ENCODE measurements at places on chromosomes 2 and 18.

- no peak for DNase-seq
Observed at GRCh38 chr2:112253261-112253815, 1.5 kb downstream of the ZC3H8 start.

- no peak for DNase-seq
Observed at GRCh38 chr2:144470334-144470733, 49.6 kb downstream of the ZEB2 start.

DNA sequence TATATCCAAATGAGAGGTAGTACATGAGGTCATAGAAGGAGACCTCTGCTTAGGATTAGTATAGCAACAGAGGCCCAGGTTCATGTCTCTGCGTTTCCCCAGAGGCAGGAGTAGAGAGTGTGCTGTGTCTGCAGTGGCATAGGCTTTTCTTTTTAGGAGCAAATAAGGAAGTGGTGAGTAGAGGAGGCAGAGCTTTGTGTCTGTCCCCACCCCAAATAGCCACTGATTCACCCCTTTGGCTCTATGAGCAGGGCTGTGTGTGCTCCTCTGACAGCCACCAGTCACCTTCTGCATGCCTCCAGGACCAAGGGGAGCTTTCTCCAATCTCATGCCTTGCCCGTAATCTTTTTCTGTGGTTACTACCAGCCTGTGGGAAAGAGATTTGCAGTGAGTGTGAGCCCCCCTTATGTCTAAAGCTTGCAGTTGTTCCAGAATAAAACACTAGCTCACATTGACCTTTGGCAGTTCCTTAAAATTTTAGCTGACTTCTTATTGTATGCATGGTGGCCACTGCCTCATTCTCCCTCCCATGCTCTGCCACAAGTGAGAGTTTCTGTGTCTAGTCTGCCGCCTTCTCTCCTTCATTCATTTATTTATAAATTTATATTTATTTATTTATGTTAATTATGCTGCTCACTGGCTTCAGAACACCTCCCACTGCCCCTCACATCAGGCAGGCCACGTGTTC is 23.5 kb upstream of the ELAC1 start:
- DNase-seq: no peak

DNA sequence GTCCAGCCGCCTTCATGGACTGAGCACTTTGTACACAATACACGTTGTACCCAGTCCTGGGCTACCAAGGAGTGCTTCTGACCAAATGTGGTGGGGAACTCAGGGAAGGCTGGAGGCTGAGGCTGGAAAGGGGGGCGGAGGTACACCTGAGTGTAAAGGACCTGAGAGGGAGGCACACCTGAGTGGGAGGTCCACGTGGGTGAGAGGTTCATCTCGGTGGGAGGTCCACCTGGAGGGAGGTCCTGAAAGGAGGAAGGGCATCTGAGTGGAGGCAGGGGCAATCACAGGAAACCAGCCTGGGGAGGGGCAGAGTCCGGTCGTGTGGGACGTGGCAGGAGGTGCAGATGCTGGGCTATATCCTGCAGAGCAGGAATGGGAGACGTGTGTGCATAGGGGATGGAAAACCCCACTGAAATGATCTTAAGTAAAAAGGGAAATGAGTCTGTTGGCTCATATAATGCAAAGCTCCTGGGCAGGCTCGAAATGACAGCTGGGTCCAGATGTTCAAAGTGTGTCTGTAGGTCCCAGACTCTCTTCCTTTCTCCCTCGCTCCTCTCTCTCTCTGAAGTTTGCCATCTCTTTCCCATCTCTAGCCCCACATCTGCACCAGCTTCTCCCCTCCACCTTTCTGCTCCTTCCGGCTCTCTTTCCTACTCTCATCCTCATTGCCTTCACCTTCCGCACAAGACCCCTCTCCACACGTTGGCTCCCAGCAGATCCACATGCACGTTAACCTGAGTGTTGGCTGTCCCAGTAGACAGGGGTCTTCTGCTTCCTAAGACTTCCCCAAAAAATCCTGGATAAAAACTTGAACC is 137.7 kb downstream of the PXDN start:
- no peak for DNase-seq

DNA sequence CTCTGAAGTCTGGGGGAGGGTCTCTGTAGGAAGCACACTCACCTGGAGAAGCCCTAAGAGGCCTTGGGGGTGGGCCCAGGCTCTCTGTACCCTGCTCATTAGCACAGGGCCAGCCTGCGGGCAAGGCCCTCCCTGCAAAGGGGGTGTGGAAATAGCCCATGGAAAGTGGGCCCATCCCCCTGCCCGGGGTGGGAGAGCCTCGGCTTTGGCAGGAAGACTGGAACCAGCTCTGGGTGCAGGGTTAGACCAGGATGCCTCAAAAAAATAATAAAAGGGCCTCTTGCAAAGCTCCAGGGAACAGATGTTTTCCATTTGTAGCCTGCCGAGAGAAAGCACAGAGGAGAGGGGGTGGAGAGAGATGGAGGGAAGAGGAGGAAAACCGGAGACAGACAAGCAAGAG is 98.7 kb downstream of the STPG4 start:
- no peak for DNase-seq

- no peak for DNase-seq
Observed at GRCh38 chr18:31553800-31554199, 37.9 kb upstream of the TTR start.

DNA sequence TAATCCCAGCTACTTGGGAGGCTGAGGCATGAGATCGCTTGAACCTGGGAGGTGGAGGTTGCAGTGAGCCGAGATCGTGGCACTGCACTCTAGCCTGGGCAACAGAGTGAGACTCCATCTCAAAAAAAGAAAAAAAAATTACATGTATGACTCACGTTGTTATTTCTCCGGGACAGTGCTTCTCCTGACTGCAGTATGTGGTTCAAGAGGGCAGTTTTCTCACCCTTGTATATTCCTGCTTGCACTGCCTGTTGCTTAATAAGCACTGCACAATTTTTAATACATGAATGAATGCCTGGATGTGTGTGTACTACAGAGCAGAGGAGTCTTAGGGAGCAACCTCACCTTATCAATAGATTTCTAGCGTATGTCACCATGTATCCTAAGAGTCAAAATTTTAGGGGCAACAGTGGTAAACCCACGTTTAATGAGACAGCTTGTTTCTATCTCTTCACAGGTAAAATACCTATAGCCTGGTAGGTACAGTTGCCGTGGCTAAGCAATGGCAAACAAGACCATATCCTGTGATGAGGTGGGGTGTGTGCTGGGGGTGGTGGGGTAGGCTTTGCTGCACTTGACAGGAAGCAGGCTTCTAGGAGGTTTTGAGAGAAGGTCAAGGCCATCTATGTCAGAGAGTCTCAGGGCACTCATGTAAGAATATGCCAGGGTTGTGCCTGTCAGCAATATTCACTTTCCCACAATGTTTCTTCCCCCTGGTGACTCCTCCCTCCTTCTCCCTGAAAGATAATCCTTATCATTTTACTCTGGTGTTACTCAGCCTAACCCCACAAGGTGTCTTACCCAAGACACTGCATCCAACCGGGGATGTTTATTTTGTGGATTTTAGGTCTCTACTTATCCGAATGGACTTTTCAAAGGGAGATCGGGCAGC is 36.9 kb upstream of the MEX3C start:
- no peak for DNase-seq

DNA sequence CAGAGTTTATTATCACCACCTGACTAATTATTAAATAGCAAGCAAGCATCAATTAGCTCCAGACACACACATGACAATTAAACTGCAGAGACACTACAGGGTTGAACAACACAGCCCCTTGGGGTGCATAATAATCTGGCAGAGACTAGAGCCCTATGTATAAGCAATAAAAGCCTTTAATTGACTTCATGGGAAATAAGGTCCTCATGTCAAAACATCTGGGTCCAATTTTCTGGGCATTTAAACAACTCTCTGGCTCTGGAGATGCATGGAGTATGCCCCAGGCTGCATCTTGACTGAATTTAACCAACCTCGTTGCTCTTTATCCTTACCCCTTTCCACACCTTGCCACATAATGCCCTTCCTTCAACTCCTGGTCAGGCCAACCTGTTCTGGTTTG is 270.7 kb upstream of the THUMPD2 start:
- no peak for DNase-seq

DNA sequence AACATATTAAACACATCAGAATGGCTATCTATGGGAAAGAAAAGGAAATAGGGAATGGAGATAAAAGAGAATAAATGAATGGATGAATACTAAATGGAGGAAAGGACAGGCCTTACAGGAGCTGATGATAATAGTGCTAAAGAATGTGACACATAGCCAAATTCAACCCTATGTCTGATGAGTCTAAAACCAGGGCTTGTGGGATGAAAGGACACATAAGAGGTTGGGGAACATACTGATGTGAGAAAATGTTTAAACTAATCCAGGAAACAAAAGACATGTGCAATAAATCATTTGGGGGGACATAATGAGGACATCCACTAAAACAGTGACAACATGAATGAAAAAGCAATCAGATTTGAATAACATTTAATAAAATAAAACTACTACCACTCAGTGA is 120.0 kb downstream of the DYM start:
- DNase-seq: no peak

DNA sequence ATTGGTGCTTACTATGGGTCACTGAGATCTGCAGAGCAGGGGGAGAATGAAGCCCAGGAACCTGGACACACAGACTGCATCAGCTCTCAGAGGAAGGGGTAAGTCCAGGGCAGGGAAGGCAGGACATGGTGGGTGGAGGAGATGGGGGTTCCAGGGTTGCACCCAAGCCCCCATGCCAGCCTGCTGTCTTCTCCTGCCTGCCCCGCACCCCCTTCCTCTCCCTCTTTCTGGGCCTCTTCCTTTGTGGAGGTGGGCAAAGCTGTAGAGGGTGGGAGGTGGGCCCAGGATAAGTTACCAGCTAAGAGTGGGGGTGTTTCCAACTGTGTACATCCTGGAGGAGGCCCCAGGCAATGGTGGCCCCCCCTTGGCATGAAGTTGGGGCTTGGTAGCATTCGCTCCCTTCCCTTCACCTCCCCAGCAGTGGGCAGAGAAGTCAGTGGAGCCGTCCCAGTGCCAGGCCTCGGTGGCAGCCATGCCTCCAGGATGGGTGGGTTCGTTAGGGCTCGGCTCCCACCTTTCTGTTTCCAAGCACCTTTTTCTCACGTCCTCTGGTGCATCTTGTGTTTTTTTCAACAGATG is 132.2 kb downstream of the CLIP4 start:
- DNase-seq: no peak

- DNase-seq: no peak
Observed at GRCh38 chr2:28321426-28321825, 71.2 kb upstream of the FOSL2 start.

GRCh38 chr2:73890301-73891092 is 2.3 kb upstream of the ACTG2 start:
- no peak for DNase-seq

DNA sequence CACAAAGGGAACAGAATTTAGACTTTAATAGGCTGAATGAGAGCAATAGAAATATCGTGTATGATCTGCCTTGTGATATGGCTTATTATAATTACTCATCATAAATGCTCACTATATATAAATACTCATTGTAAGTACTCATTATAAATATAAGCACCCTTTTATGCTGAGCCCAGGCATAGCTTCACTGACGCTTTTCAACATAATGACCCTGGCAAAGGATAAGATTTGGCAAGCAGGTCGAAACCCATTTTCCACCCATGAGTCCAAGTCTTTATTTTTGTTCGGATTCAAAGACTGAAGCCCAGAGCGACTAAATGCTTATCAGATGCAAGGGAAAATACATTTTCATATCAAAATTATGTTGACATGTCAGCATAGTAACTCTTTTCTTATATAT is 500.4 kb downstream of the SLC4A3 start:
- DNase-seq: no peak

DNA sequence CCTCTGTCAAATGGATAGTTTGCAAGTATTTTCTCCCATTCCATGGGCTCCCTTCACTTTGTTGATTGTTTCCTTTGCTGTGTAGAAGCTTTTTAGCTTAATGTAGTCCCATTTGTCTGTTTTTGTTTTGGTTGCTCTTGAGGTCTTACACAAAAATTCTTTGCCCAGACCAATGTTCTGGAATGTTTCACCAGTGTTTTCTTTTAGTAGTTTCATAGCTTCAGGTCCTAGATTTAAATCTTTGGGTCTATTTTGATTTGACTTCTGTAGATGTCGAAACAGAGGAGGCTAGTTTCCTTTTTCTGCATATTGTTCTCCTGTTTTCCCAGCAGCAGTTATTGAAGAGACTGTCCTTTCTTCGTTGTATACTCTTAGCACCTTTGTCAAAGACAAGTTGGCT is 351.6 kb downstream of the PTPRM start:
- DNase-seq: no peak

DNA sequence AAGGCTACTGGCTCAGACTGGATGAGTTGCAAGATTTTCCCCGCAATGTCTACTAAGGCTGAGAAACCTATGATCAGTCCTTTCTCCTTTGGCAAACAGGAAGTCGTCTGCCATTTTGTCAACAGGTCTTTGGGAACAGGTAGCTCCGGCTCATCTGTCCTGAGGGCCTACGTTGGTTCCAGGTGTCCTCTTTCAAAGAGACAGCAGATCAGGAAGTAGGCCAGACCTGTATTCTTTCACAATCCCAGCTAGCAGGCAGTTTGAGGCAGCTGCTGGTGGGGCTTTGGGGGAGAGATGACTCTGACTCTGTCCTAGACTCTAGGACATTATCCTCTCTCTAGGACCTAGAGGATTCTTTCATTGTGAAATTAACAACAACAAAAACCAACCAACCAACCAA is 98.6 kb downstream of the ACTR2 start:
- no peak for DNase-seq

DNA sequence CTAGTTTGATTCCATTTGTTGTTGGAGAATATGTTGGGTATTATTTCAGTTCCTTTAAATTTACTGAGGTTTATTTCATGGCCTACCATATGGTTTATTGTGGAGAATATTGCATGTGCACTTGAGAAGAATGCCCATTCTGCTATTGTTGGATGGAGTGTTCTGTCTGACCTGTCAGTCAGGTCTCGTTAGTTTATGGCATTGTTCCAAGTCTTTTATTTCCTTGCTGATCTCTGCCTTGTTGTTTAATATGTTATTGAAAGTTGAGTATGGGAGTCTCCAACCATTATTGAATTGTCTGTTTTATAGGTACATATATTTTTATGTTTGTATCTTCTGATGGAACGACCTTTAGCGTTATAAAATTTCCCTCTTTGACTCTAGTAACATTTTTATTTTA is 86.3 kb downstream of the PTPN4 start:
- DNase-seq: no peak

DNA sequence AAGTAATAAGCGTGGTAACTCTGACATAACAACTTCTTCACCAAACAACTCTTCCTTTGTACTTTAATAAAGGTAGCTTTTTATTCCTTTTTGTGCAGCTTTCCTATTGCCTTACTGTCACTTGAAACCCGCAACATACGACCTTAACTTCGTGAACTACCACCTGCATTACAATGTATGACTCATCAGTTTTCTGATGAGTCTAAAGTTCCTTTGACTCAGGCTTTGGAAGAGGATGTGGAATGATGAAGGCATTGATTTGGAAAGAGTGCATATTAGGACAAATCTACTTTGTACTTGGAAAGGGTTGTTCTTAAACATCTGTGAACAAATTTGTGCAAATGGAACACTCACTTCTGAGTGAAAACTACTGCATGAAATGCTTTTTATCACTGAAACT is 1012.1 kb downstream of the TMEM182 start:
- DNase-seq: no peak
